ENCODE measurements at places on chromosomes 7 and 10. TPM values are rescaled to one million over a fixed set of nuclear protein-coding genes. Genes with fewer than 3 reads are reported as not detected.

DNA sequence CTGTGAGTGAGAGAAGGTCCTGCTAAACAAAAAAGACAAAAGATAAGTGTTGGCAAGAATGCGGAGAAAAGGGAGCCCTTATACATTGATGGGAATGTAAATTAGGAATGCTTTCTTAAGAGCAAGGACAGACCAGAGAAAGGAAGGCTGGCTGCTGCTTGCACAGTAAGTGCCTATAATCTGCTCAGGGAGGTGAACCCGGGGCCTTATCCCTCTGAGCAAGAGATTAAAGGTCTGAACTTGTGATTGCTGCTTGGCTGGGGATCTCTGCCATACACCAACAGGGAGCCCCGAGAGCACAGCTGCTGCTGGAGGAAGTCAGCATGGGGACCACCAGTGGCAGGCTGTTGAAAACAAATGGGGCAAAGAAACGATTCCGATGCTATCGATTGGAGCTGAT lies 32.0 kb upstream of the CRTAC1 start:
- no peak for DNase-seq

DNA sequence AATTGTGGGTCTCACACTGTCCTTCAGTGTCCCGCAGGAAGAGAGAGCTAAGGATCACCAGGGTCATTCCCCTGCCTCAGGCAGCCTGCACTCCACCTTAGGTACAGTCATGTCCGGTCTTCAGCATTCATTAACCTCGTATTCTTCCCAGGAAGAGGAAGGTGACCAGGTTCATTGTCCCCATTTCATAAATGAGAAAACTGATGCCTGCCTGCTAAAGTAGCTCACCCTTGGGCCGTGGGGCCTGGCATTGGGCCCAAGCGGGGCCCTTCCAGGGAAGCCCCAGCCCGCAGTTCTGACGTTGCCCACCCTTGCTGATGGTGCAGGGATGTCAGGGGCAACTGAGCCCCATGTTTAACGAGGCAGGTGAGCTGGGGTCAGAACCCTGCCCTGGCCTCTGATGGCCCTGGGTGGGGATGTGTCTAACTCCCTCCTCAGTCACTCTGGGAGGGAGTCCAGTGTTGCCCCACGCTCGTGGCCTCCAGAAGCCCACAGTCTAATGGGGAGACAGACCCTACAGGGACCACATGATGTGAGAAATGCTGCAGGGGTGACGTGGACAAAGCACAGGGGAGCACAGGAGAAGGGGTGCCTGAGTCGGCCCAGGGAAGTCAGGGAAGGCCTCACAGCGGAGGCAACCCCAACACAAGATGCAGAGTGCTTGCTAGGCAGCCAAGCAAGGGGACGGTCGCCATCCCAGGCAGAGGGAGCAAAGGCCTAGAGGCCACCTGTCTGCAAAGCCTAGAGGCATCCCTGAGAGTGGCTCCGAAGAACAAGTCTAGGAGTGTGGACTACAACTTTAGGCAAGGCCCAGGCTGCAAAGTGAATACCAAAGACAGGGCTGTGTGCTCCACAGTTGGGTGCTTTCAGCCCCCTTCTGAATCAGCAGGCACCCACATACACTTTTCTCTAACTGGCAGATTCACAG lies 25.1 kb downstream of the DDIT4 start:
- no peak for DNase-seq

DNA sequence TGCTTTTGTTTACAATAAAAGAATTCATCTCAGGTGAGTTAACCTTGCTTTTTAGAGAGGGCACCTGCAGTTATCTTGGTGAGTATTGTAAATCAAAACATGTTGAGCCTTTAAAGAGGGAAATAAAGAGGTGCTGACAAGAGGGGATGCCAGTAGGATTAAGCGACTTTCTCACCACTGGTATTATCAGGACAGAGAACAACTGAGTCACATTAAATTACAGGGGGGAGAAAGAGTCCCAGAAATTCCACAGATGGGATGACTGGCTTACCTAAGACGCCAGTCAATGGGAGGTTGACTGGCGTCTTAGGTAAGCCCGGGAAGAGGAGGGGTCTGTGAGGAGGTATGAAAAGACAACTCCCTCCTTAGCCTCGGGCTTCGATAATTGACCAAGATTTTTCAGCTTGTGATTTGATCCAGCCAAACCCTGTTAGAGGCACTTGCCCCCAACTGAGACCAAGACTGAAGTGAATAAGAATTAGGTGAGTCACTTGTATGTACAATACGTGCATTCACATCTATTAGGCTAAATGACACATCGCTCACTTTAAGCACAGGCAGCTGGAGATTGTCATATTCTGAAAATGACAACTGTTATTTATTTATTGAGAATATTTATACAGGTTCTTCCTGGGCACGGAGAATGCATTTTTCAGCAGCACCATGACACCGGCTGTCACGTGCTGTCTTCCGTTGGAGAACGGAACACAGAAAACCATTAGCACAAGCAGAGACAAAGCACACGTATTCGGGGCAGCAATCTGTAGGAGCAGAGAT lies 117.6 kb downstream of the SEM1 start:
- DNase-seq: no peak

DNA sequence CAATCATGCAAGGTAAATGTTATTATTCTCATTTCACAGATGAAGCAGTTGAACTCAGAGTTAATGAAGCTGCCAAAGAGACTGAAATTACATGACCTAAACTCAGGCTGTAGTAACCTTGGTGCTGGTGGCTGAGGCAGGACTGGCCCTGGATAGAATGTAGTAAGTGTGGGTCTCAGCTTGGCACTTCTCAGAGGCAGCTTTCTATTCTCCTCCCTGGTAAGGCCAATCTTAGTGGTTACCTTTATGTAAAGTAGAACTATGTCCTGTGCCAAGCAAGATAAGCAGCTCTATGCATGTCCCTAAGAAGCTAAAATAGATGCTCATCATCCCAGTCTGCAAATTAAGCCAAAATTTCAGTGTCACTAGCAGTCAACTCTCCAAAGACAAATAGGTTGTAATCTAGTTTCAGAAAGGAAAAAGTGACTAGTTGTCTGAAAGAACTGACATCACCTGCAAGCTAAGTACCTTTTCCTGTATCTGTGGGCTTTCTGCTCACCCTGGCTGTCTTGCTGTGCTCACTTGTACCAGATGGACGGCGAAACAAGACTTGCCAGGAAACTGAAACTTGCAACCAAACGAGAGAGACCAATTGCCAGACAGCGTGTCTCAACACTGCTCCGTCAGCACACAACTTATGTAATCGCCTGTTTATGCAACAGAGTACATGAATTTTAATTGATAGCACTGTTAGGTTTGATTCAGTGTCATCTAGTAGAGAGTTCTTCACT lies 43.7 kb downstream of the CH25H start:
- DNase-seq: peak; percentile 26

ETV1 gene
- not detected for polyA plus RNA-seq

HOXA2 gene
- polyA plus RNA-seq: not detected

Data from naive B cell (primary cell).